Stimulated activated CD4-positive, alpha-beta T cell treated with anti-CD3 and anti-CD28 coated beads, Interleukin-15, amount 100 ng/mL, for 48 hours (primary cell): ENCODE measurements at places on chromosomes 5 and 9.

GRCh38 chr9:33225319-33226147 lies 14.4 kb upstream of the SPINK4 start:
- peak; percentile 39 for DNase-seq

- no peak for DNase-seq
Observed at GRCh38 chr5:54317511-54318260, 7.3 kb upstream of the ARL15 start.

DNA sequence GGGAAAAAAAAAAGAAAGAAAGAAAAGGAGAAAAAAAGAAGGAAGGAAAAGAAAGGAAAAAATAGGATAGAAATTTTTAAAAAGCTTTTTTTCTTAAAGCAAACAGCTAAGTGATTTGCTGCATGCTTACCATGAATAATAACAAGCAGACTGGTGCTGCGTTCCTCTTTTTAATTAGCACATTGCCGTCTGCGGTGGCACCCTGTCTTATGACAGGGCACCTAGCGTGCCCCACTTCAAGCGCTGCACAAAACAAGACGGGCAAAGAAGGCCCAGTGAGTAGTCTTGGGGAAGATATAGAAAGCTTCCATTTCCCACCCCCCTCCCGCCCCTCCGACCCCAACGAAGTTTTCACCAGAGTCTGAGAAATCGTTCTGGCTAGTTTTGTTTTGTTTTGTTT lies 513.9 kb downstream of the ZNF608 start:
- DNase-seq: no peak

GRCh38 chr5:157327771-157328170 lies 61.8 kb downstream of the CYFIP2 start:
- DNase-seq: no peak

- no peak for DNase-seq
Observed at GRCh38 chr9:77926371-77926878, 105.2 kb downstream of the GNAQ start.

DNA sequence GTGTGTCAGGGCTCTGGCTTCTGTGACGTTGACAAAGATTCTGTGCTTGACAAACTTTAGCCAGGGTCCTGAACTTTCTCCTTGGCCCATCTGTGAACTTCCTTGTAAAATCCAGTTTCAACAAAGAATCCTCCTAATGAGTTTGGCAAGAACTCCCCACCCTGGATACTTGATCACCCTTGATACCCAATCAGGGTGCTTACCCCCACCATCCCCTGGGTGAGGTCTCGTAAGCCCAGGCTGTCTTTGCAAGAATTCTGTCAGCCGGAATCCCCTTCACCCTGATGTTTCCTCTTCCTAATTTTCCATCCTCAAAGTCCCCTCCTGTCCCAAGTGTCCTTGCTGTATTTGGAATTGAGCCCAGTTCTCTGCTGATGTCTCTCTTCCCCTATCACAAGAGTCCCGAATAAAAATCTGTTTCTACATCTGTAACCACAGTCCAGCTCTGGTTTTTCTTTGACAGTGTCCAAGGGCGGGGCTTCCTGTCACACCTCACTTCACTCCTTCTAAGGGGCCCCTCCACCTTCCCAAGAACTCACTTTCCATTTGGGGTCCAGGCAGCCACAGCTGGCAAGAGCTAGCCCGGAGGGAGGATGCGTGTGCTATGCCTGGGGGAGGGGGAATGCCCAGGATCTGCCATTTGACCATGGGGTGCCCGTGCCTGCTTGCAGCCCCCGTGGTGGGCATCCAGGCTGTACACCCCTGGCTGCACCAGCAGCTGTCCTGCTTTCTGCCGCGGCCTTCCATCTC lies 2.7 kb upstream of the CARD19 start:
- no peak for DNase-seq

DNA sequence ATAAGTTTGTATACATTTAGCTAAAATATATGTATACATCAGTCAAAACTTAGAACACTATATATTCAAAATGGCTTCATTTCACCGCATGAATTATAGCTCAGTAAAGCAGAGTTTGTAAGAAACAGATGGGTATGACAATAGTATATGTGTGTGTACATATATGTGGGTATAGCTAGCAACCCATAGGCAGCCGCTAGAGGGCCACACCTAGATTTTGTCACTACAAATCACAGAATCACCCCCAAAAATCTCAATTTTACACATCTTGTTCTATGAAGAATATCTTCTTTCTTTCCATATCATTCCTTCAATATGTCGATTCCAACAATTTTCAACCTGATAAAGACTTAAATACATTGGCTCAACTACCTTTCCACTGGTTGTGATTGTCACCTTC lies 357.8 kb upstream of the CCNG1 start:
- no peak for DNase-seq

DNA sequence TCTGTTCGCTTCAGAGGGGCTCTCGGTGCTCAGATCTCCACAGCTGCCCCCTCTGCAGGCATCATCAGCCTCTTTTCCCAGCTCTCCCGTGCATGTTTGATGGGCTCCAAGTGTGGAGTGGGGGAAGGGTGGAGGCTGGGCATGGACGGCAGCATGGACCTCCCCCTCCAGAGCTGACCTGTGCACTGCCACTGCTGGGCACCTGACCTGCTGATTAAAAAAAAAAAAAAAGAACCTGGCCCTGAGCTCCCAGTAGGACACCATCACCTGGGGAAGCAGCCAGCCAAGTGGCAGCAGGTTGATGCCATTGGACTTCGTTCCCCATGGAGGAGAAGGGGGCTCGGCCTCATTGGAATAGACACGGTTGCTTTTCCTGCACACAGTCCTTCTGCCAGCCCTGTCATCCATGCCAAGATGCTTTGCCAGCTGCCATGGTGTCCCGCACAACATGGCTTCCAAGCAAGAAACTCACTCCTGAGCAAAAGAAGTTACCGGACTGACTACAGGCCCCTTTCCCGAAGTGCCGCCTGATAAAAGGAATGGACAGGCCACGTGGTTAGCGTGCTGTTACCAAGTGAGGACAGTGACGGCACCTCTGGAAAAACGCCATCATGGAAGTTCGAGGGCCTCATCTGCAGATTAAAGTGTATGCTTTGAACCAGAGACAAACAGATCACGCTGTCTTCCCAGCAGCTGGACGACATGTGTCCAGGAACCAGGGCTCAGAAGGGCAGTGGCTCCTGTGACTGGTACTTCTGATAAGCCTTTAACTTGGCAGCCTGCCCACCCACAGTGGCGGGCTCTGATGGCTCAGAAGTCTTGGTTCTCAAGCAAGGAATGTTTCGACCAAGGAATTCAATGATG lies 14.7 kb upstream of the BRD3OS start:
- no peak for DNase-seq

GRCh38 chr5:147169901-147170300 lies 64.9 kb upstream of the STK32A start:
- DNase-seq: no peak

- DNase-seq: no peak
Observed at GRCh38 chr5:109006129-109006528, 258.4 kb downstream of the FER start.
